ENCODE measurements at places on chromosomes 11 and 22.
A peak's percentile ranks its signal among the peaks of the same experiment; 100 is the strongest.

GRCh38 chr22:39360242-39360641 lies 10.5 kb downstream of the SYNGR1 start:
- peak; percentile 25 for DNase-seq

GRCh38 chr11:34425360-34425759 lies 13.4 kb upstream of the CAT start:
- no peak for DNase-seq

DNA sequence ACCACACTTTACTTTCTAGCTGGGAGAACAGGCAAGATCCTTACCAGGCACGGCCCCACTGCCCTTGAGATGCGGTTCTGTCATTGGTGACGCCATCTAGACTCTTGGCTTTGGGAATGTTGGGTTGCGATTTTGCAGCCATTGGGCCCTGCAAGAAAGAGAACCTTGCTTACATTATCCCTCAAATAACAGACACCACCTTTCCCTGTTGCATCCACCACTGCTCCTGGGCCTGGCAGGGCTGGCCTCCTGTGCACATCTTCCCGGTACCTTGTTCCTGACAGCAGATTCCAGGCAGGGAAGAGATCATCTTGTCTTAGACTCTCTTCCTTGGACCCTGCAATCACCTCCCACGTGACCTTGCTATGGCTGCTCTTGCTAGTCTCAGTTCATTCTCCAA lies 3.4 kb downstream of the DHCR7 start:
- DNase-seq = no peak

DNA sequence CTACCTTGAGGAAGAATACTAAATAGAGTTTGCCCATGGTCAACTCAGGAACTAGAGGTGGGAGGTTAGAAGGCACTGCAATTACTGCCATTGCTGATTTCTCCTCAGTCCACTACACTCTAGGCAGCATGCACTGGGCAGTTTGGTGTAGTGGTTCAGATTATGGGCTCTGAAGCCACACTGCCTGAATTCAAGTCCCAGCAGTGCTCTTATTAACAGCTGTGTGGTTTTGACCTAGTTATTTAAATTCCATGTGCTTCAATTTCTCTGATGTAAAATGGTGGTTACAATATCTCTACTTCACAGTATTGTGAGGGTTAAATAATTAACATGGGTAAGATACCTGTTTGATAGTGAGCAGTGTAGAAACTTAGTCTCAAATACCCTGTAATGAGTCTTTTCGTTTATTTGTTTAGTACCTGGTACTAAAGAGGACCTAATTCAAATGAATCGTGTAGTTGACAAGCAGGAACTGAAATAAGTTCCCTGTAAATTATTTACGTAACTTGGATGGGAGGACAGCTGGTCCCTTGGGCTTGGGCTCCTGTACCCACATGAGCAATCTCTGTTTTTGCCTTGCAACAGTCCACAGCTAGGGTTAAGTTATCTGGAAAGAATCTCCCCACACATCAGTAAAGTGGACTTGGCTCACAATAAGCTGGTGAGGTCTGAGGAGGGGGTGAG lies 17.8 kb downstream of the PRR5L start:
- no peak for DNase-seq

GRCh38 chr11:127143251-127143650 lies 142.7 kb upstream of the KIRREL3 start:
- DNase-seq = no peak

GRCh38 chr22:18000441-18001039 lies 23.8 kb downstream of the MICAL3 start:
- DNase-seq = no peak

- no peak for DNase-seq
Measured at GRCh38 chr11:42085736-42086135, 626.3 kb upstream of the LRRC4C start.

- DNase-seq = no peak
Measured at GRCh38 chr11:44046182-44046581, 1.6 kb upstream of the ACCSL start.

DNA sequence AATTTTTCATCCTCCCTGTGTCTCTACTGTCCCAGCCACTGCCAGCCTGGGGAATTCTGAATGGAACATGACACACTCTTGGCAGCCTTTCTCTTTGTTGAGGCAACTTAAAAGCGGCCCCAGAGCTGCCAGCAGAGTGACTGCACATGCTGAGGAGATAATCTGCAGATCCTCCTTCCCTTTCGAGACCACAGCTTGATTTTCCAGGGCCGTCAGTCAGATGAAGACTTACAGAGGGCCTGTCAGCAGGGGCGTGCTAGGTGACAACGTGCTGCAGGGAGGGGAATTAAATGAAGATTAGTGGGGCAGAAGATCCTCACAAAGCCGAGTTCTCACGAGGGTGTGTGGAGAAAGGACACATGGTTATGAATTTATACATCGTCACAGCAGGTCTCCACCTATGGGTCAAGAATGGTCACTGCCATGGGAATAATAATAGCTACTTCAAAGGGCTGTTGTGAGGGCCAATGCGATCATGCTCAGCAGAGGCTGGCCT lies 193.5 kb upstream of the PITPNB start:
- peak; percentile 40 for DNase-seq

- DNase-seq = no peak
Measured at GRCh38 chr11:5541427-5541826, 6.9 kb downstream of the OR52H1 start.

- no peak for DNase-seq
Measured at GRCh38 chr11:20368438-20368837, 4.9 kb downstream of the HTATIP2 start.

DNA sequence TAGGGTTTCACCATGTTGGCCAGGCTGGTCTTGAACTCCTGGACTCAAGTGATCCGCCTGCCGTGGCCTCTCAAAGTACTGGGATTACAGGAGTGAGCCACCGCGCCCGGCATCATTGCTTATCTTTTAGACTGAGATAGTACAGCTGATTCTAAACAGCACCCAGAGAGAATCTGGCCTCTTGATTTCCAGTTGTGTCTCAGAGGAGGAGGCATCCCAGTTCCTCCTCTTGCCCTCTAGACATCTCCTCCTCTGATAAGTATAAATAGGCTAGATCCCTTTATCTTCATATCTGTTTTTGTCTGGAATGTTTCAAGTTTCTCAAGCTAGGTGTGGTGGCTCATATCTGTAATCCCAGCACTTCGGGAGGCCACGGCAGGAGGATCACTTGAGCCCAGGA lies 7.0 kb downstream of the MARK2 start:
- DNase-seq = no peak

- DNase-seq = no peak
Measured at GRCh38 chr11:1237128-1237580, 14.3 kb downstream of the MUC5B start.

Measured in H9 (cell line).